ENCODE measurements at places on chromosomes 11 and 22. TPM values are rescaled to one million over a fixed set of nuclear protein-coding genes. Genes with fewer than 3 reads are reported as not detected.

DNA sequence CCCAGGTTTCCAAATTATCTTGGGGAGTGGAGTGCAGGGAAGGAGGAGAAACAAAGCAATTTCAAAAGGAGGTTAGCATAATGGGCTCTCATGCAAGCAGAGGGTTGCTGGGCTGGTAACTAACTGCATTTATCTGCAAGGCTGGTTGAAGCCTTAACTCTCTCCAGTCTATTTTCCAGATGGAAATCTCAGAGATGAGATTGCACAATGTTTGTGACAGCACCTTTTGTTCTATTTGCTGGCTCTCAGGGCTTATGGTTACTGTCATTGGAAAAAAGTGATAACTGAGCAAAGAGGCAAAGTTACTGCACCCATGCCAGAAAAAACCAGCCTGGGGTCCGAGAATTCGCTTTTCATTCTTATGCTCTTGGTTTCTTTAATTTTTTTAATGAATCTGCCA, 33.2 kb downstream of the ABCC8 start:
- DNase-seq = no peak

RFPL1 gene
- total RNA-seq = not detected

- DNase-seq = no peak
These were observed 176.2 kb downstream of the KIF18A start for GRCh38 chr11:27931770-27932169.

DNA sequence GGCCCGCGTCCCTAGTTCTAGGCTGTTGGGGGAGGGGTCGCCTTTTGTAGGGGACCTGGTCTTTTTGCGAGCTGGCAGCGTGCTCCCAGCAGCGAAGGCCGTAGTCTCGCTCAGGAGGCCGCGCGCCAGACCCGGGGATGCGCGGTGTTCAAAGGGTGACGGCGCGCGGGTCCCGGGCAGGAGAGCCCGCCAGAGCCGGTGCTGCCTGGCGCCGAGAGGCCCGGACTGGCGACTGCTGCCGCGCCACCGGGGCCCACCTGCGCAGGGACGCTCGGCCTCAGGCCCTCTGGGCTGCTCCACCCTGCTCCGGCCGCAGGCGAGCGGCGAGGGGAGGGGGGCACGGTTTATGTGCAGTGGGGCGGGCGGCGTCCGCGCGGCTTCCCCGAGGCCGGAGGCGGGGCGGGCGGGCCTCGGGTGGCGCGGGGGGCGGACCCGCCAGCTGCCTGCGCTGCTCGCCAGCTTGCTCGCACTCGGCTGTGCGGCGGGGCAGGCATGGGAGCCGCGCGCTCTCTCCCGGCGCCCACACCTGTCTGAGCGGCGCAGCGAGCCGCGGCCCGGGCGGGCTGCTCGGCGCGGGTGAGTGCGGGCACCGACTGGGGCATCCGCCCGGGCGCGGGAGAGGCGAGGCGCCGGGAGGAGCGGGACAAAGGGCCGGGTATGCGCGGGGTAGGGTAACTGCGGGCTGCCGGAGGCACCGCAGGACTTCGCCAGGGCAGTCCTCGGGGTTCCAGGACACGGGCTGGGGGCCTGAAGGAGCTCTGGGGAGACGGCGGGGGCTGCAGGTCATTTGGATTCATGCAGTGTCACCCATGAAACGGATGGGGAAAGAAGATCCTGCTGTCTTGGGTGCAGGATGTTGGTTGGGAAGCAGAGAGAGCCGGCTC, at the start of gene PRSS23:
TSS of gene PRSS23 (plus strand) at position 467 of the 884 bp plus-strand sequence. CDS start 7,102 bp downstream, outside the sequence.
- DNase-seq = no peak

GRCh38 chr11:126640186-126640585, 284.7 kb downstream of the ST3GAL4 start:
- no peak for DNase-seq

GRCh38 chr11:118216621-118217481, 8.0 kb downstream of the JAML start:
- no peak for DNase-seq

OAF gene
- 52.4 TPM for total RNA-seq

GRCh38 chr11:79229047-79229446, 211.8 kb downstream of the TENM4 start:
- DNase-seq = no peak

DNA sequence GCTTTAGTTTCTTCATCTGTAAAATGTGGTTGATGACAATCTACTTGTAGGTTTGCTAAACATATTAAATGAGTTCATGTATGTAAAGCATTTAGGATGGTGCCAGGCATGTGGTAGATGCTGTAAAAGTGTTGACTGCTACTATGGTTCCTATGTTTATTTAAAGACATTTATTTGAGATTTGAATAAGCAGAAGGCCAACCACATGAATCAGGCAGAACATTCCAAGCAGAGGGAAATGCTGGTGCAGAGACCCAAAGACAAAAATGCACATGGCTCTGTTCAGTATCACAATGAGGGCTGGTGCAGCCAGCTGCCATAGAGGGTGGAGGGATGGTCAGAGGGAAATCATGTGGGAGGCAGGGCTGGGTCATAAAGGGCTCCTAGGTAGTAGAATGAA, 156.2 kb upstream of the PDGFD start:
- DNase-seq = no peak

Data from glomerular endothelial cell (primary cell).